Activated CD8-positive, alpha-beta T cell treated with anti-CD3 and anti-CD28 coated beads for 36 hours (primary cell): ENCODE measurements at places on chromosomes 2 and 18.

- DNase-seq = no peak
Measured at GRCh38 chr2:42868874-42869273, 76.5 kb upstream of the HAAO start.

DNA sequence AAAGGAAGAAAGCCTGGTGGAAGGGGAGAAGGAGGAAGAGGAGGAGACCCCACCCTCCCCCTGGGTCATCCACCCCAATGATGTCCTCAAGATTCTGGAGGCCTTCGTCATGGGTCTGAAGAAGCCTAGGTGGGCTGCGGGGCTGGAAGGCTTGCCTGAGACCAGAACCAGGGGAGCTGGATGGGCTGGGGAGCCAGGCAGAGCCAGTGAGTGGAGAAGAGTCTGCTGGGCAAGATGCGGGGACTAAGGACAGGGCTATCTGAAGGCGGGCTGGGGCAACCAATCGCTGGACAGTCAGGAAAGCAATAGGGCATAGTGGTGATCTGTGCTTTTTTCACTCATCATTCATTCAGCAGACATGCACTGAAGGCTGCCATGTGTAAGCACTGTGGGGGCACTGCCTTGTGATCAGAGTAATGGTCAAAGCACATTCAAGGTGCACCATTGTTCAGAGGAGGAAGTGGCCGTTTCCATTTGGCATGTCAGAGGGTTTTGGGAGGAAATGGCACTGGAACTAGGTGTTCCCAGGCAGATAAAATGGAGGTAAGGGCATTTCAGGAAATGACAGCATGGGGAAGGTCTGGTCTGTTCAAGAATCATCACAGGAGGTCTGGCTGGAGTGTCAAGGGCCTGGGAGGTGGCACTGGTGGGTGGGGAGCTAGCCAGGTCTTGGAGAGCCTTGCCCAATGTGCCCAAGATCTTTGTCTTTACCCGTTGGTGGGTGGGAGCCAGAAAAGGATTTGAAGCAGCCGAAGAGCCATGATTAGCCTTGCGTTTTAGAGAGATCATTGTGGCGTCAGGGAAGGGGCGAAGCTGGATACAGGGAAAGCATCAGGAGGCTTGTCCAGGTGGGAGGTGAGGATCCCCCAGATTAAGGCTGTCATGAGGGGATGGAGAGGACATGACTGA lies 24.2 kb downstream of the OTOF start:
- no peak for DNase-seq

- DNase-seq = no peak
Measured at GRCh38 chr18:49029628-49030027, 78.9 kb upstream of the SMAD7 start.

DNA sequence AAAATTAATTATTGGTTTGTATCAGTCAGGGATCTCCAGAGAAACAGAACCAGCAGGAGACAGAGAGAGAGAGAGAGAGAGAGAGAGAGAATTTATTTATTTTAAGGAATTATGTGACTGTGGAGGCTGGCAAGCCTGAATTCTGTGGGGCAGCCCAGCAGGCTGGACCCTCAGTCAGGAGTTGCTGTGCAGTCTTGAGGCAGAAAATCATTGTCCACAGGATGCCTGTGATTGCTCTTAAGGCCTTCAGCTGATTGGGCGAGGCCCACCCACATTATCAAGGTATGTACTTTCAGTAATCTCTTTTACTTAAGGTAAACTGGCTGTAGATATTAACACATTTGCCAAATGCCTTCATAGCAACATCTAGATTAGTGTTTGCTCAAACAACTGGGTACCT lies 155.3 kb downstream of the SEPTIN10 start:
- DNase-seq = no peak

- no peak for DNase-seq
Measured at GRCh38 chr2:45765007-45765727, 113.7 kb downstream of the PRKCE start.

DNA sequence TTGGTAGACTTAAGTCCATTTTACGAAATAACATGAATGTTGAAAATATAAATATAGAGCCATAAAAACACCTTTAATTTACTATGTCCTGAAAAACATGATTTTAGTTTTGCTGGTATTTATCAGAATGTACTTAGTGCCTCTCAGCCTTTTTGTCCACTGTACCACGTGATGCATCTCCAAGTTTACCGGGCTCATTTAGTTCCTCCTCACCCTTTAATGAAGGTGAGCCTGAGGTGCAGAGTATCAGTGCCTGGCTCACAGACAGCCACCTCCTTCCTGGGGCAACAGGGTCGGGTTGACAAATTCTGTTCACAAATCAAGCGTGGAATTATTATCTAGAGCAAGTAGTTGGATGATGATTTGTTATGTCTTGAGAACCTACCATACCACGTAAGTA lies 420.5 kb upstream of the MEIS1 start:
- DNase-seq = no peak

GRCh38 chr2:43136011-43136799 lies 90.2 kb downstream of the ZFP36L2 start:
- no peak for DNase-seq

DNA sequence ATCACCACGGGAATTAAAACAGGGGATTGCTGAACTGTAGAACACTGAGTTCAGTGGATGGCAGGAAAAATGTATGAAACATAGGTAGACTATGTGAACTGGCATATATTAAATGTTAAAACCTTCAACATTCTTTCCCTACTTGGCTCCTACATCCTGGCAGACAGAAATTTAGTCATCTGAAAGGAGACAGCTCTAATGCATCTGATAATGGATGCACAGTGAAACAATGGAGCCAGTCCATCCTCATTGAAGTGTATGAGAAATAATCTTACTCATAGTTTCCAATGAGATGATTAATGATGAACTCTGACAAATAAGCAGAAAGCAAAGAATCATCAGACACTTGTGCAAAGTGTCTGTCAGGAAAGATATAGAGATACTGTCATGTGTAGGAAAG lies 1629.7 kb upstream of the TMEFF2 start:
- no peak for DNase-seq

DNA sequence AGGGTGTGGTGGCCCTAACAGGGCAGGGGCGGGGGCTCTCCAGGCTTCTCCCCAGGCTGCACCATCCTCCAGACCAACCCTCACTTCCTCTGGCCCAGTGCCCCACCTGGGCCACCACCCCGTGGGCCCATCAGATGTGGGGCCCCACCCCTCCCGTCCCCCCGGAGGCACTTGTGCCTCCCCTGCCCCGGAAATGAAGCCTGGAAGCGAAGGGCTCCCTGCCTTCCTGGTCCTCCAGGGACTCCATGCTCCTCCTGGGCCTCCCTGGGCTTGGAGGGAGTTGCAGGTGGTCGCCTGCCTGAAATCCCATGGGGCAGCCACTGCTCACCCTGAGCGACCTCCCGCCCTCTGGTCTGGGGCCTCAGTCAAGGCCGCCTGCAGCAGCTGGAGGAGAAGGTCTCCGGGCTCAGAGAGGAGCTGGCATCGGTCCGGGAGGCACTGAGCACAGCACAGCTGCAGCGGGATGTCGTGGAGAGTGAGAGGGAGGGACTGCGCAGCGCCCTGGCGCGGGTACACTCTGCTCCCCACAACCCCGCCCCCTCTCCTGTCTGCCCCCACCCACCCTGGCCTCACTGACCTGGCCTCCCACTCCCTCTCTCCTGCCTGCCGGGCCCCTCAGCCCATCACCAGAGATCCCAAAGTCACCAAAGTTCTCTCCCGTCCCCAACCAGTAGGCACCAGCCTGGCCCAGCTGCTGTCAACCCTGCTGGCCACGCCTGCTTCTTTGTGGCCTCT lies 28.0 kb downstream of the CROCC2 start:
- no peak for DNase-seq

- no peak for DNase-seq
Measured at GRCh38 chr2:43010438-43011157, 215.8 kb downstream of the ZFP36L2 start.

- DNase-seq = no peak
Measured at GRCh38 chr2:238162846-238163441, 4.2 kb downstream of the ERFE start.

DNA sequence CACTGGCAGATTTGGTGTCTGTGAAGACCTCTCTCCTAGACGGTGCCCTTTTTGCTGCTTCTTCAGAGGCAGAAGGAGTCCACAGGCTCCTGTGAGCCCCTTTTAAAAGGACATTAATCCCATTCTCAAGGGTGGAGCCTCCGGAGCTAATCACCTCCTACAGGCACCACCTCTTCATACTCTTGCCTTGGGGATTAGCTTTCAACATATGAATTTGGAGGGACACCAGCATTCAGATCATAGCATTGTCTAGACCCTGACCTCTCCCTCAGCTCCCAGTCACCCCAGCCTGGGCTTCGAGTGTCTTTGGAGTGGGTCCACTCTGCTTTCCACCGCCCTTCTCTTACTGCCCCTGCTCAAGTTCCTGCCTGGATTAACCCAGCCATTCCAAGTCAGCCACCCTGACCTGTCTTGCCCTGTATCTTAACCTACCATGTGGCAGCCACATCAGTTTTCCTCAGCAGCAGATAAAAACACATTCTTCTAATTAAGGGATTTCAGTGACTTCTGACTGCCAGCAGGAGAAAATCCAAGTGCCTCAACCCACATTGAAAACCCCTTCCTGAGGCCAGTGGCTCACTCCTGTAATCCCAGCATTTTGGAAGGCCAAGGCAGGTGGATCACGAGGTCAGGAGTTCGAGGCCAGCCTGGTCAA lies 6.1 kb upstream of the NCL start:
- no peak for DNase-seq

DNA sequence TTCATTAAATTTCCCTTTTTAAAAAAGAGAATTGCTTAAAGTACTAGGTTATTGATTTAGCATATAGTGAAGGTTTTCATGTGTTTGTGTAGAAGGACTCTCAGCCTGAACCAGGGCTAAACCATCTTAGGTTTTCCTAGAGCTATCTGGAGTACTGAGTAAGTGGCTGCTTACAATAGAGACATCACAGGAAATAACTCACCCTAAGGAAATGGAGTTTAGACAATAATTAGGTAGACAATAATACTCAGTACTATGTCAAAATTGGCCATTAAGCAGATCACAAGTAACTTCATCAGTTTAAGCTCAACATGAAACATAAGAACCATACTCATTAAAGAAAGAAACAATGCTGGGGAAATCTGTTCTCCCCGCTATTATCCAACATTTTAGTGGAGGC lies 240.0 kb downstream of the RND3 start:
- DNase-seq = no peak

DNA sequence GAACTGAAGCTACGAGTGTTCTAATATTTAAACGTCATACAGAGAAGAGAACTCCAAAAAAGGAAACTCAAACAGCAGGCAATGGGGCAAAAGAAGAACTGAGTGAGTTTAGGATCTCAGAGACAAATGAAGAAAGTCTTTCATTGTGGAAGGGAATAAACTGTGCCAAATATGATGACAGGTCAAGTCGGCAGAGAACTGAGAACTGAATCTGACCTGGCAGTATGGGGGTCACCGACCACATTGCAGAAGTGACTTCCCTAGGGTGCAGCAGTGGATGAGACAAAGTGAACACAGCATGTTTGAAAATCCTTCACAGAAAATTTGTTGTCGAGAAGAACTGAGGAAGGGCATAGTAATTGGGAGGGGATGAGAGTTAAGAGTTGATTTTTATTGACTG lies 55.9 kb downstream of the TTC21B start:
- DNase-seq = no peak

GRCh38 chr2:195022508-195022830 lies 634.6 kb upstream of the SLC39A10 start:
- DNase-seq = no peak

GRCh38 chr2:40740419-40740818 lies 288.5 kb upstream of the SLC8A1 start:
- DNase-seq = no peak

DNA sequence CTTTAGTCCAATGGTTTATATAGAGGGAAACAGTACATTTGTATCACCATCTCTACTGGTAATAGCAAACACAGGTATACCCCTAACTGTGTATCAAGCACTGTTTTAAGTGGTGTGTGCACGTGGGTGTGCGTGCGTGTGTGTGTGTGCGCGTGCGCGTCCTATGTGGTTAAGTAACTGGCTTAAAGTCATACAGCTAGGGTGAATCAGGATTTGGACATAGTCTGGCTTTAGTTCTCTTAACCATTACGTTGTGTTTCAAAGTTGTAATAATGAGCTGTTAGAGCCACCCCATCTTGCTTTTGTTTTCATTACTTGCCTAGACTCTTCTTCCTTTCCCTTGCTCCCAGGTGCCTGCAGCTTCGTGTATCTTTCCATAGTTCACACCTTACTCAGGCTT lies 2.1 kb downstream of the HADHB start:
- DNase-seq = peak; percentile 74

DNA sequence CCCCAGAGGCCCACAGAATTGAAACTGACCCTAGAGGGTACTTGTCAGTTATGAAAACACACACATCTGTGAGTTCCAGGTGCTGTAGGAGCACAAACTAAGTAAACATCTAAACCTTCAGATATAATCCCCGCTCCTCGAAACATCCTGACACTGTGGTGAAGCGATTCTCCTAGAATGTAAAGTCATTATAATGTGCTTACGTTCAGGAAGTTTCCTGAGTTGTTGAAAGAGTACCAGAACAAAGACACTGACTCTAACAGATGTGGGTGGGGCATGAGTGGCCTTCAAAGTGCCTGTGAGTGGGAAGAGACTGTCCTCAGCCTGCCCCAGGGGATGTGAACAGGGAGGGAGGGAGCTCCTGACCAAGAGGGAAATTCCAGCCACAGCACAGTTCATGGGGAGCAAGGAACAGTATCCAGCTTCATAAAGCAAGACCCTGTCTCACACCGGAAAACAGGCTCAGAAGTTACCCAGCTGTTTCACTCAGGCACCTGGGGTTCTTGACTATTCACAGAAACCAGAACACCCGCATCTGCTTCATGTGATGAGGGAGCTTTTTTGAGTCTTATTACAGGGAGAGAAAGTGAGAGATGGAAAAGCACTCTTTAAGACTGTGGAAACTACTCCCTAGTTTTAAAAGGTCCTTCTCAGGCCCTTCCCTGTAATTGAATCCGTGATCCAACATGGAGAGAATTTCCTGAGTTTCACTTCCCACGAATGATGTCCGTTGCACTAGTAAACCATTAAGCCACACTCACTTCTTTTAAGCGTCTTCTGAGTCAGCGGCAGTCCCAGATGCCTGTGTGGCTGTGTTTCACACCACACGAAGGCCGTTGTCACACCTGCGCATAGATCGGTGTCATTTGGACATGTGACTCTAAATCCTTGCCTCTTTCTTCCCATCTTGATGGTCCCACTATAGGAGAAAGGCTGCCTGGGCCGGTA lies 88.6 kb upstream of the EML6 start:
- peak; percentile 21 for DNase-seq

- DNase-seq = no peak
Measured at GRCh38 chr18:5619376-5619775, 75.6 kb upstream of the EPB41L3 start.

DNA sequence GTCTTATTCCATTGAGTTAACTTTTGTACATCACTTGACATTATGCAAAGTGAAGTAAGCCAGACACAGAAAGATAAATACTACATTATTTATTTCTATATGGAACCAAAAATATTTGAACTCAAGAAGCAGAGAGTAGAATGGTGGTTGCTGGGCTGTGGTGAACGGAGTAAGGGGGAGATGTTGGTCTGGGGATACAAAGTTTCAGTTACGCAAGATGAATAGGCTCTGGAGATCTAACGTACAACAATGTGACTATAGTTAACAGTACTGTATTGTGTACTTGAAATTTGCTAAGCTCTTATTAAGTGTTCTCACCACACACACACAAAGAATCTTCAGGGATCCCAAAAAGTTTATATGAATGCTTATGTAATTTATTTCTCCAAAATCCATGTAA lies 124.8 kb upstream of the VWC2L start:
- no peak for DNase-seq

- peak; percentile 51 for DNase-seq
Measured at GRCh38 chr2:197904446-197904845, 100.1 kb downstream of the PLCL1 start.
